ENCODE measurements at places on chromosomes 2 and 18. TPM values are rescaled to one million over a fixed set of nuclear protein-coding genes. Genes with fewer than 3 reads are reported as not detected.

DNA sequence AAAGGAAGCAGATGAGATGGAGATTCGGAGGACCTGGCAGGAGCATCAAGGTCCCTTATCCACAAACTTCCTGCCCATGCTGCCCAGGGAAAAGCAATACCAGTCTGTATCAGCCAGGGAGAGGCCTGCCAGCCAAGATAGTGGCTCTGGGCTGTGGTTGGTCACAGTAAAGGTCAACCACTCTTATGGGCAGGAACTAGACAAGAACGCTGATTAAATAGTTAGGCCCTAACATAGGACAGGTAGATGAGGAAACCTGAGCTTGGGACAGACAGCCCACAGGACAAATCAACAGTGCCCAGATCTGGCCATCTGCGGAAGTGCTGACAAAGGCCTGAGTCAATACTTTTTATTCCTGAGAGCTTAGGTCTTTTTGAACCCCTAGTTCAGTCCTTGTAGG lies 10.7 kb downstream of the PSTPIP2 start:
- ATAC-seq, result no peak

DNA sequence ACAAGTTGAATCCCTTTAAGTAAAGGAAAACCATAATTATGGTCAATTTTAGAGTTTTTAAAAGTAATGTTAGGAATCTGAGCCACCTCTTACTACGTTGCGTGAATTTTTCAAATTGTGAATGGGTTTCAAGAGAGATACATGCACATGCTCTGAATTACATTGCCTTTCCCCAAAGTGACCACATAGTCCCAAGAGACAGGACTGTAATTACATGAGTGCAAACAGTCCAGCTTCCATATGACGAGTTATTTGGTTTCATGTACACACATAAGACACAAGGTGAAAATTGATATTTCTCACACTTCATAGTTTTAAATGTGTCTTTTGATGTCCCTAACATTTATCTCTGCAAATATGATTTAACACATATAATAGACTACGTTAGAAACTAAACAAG lies 850.8 kb downstream of the LRP1B start:
- ATAC-seq, result no peak

GRCh38 chr2:224781400-224781799 lies 65.2 kb upstream of the CCDC195 start:
- no peak for ATAC-seq

DNA sequence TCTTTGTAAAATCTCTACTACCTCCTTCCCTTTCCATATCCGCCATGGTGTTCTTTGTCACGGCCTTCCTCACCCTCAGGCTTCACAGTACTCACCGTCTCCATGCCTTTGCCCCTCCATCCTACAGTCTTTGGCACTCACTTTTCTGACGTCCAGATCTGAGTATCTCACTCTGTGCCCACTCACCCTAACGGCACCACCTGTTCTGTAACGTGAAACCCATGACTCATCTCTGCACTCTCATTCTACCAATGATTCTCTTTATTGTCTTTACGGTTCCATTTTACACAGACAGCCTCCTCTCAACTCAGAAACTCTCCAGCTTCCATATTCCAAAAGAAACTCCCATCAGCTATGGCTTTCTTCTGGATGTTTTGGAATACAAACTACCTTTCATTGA lies 56.7 kb downstream of the NETO1 start:
- ATAC-seq, result no peak

GRCh38 chr2:48112911-48113680 lies 206.8 kb upstream of the FBXO11 start:
- ATAC-seq, result no peak

DNA sequence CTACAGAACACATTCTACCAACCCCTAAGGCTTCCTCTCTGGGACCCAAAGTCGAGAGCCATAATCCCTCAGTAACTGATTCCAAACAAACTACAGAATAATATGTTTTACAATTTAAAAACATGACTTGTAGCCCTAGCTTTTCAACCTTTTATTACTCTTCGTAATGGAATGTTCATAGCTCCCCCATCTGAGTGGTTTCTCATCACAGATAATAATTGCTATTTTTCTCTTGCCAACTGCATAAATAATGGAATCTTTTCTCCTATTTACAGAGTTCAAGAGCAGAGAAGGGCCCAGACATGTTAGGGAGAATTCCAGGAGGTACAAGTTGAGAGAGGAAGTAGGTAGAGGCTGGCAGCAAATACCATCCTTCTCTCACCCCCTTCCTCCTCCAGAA lies 59.9 kb upstream of the CERS6 start:
- no peak for ATAC-seq

DNA sequence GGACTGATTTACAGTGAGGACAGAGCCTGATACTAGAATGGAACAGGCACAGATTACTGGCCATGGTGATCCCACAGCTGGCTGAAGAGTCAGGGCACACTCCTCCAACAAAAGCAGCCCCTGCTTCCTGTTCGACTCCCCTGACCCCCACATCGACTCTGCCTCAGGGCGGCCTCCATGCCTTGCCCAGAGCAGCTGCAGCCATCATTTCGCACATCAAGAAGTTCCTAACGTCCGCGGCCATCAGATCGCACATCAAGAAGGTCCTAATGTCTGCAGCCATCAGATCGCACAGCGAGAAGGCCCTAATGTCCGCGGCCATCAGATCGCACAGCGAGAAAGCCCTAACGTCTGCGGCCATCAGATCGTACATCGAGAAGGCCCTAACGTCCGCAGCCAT lies 192.8 kb upstream of the PXDN start:
- no peak for ATAC-seq

DNA sequence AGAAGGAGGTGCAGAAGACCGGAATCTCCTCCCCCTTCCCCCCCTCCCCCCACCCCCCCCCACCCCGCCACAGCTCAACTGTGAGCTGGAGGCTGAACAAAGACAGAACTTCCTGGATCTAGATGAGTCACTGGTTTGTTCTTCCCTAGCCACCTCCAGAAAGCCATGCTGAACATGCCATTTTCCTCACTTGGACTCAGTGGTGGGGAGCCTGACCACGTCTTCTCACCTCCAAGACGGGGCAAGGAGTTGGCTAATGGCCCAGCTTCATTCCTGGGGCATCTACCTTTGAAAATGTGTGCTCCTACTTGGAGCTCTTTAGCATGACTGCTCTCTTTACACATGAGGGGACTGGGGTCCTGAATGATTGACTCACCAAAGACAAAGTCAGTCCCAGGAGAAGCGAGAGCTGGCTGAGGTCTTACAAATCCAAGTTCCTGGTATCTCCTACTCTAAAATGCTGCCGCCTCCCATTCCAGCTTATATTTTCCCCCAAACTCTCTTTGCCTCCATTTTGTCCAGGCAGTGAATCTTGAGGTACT lies 22.6 kb upstream of the FZD5 start:
- ATAC-seq, result peak; percentile 44

GRCh38 chr2:170928036-170928823 lies 823 bp upstream of the GORASP2 start:
- no peak for ATAC-seq

DNA sequence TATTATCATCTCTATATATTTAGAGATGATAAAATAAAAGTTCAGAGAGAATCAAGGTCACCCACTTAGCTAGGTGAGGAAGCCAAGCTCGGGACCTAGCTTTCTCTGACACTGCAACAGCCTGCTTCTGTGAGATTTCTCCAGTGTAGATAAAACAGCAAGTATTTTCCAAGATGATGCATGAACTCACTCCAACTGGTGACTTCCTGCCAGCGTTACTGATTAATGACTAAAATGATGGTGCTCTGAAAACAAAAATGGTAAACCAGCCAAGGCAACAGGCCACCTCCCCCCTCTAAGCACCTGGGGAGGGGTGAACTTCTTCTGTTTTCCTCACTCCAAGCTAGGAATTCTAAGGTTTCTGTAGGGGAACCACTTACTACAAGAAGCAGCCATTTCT lies 510.2 kb upstream of the ID2 start:
- peak; percentile 34 for ATAC-seq

DNA sequence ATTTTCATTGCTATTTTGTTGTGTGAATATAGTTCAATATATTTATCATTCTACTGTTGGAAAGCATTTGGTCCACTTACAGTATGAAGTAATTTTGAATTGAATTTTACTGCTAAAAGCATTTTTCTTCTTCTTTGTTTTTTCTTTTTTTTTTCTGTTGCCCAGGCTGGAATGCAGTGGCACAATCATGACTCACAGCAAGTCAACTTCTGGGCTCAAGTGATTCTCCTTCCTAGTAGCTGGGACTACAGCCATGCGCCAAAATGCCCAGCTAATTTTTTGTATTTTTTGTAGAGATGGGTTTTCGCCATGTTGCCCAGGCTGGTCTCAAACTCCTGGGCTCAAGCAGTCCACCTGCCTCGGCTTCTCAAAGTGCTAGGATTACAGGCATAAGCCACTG lies 2.4 kb upstream of the ETAA1 start:
- ATAC-seq, result no peak

DNA sequence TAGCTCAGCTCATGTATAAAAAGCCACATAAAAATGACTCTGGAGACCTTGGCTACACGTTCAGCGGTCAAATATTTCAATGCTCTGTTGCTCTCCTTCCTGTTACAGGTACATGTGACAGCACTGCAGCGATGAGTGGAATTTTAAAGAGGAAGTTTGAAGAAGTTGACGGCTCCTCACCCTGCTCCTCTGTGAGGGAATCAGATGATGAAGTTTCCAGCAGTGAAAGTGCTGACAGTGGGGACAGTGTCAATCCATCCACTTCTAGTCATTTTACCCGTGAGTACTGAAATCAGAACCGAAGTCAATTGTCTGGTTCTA lies 125.4 kb downstream of the CSRNP3 start:
- ATAC-seq, result no peak

Gene CTNNA2
- 6.7 TPM for total RNA-seq

Gene CCDC74B
- 3.2 TPM for total RNA-seq
